ENCODE measurements at places on chromosomes 12 and 14.

DNA sequence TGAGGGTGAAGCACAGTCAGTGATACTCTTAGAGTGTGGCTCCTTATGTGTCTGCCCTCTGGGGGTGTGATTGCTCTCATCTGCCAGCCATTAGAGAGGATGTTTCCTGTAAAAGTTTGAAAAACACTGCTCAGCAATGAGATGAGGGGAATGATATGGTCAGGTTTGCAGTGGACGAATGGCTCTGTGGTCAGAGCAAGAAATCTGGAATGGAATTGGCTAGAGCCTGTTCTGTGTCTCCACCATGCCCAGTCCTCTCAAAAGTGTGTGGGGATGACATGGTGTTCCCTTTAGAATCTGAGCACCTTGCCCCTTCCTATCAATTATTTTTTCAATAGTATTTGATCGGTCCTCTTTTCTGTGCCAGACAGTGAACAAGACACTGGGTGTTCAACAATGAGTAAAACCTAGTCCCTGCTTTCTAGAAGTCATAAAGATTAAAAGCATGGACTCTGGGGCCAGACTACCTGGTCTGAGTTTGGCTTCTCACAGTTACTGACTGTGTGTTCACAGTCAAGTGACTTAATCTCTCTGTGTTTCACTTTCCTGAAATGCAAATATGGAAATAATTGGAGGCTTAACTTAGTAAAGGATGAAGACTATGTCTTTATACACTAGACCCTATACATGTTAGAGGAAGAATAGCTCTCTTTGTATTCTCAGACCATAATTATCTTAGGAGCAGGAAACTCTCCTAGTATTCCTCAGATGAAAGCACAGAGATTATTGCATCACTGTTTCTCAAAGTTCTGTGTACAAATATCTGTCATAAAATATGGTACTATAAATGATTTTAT is 1.6 kb downstream of the ACSS3 start:
- DNase-seq = no peak

- no peak for DNase-seq
Observed at GRCh38 chr12:99722690-99723486, 75.3 kb downstream of the GARIN6 start.

DNA sequence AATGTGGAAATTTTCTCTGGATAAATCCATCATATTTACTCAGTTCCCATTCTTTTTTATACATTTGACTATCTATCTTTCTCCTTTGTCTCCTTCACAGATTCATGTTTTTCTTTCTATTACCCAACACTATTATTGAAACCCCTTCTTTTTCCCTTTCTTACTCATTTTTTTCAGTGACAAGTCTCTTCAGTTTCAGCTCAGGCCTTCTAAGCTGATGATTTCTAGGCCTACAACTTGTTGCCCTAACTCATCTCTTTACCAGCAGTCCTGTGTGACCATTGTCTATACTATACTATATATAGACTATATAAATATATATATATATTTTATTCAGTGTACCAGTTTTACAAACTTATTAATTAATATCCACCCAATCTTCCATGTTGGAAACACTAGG is 31.8 kb downstream of the SLC16A7 start:
- no peak for DNase-seq

- DNase-seq = no peak
Observed at GRCh38 chr14:100149851-100150611, 9.4 kb downstream of the DEGS2 start.

GRCh38 chr12:8493084-8493483 is 20.2 kb upstream of the CLEC4D start:
- DNase-seq = no peak

GRCh38 chr12:118682656-118683055 is 298.7 kb upstream of the SRRM4 start:
- DNase-seq = no peak

GRCh38 chr14:59148334-59148900 is 40.0 kb upstream of the DAAM1 start:
- no peak for DNase-seq

DNA sequence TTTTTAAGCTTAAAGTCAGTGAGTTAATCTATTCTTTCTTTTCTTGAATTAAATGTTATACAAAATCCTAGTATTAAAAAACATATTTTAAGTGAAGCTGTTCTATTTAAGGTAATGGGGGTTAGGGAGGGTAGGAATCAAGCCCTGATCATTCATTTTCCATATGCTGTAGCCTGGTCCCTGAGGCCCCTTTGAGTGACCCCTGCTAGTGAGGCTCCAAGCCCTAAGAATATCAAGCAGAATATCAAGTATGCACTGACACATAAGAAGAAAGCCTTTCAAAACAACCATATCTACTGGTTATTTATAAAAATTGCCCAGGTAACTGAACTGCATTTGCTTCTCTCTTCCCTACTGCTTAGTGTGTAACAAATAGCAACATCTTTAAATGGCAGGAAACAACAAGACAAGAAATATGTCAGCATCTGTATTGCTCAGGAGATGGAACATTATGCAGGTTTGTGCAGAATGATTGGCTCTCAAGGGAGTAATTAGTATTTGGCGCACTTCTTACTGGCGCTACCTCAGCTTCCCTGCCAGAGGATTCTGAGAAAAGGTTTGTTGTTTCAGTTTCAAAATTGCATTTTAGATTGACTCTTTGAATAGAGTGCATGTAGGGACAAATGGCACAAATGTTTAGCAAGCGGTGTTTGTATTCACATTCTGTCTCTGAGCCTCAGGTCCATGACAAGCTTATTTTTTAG is 223.0 kb downstream of the DUSP6 start:
- no peak for DNase-seq

GRCh38 chr12:14207905-14208551 is 157.5 kb upstream of the ATF7IP start:
- no peak for DNase-seq

GRCh38 chr12:26101763-26102162 is 23.1 kb downstream of the BHLHE41 start:
- no peak for DNase-seq

- no peak for DNase-seq
Observed at GRCh38 chr14:55126034-55126433, 3.0 kb upstream of the LGALS3 start.

DNA sequence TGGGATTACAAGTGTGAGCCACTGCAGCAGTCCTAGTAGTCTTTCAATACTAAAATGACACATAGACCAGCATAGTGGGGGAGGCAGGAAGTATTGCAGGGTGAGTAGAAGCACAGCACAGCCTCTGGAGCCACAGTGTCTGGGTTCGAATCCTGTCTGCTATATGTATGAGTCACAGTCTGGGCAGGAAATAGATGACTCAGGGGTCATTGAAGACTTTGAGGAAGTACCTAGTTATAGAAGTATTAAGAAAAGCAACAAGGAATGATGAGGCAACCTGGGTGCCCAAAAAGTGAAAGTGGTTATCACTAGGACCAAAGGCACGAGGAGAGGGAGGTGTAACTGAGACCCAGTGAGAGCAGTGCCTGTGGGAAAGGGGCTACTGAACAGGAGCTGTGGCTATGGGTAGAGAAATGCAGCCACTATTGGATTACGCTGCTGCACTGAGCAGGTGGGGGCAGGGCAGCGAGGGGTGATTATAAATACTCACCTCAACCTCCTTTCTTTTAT is 124.0 kb downstream of the PDE3A start:
- no peak for DNase-seq

DNA sequence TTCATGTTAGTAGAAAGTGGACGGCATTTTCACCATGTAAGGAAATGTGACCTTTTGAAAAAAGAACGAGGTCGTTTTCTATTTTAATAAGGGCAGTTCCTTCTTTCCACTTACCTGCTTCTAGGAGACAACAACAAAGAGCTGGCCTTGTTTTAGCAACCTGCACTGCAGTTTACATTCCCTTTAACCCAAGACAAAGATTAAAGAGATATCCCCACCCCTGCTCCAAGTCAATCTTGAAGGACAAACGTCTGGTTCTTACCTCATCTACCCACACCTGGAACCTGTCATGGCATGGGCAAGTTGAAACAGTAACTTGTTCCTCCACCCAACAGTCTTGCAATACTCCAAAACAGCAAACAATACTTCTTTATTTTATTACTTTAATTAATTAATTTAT is 32.7 kb downstream of the ZCCHC8 start:
- DNase-seq = no peak
